Left hindlimb (tissue), 1 donor: ENCODE measurements at places on chromosomes 6 and 20.

DNA sequence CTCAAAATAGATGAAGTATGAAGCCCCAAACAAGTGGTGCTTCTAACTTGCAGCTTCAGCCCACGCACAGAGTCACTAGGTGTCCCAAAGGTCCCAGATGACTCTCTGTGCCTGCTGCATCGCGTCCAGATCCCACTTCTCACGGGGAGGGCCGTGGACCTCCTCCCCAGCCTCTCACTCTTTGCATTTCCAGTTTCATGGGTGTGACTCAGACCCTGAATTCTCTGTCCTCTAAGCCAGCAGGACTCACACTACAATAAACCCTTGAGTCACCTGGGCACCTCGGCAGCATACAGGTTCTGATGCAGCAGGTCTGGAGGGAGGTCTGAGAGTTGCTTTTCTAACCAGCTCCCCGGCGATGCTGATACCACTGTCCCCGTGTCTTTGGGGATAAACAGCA lies 114.0 kb upstream of the RIN2 start:
- DNase-seq, result no peak

GRCh38 chr20:3802524-3803239 lies 6.6 kb downstream of the CDC25B start:
- no peak for DNase-seq

- no peak for DNase-seq
These were observed 77.1 kb downstream of the CDYL start for GRCh38 chr6:4853349-4853748.

DNA sequence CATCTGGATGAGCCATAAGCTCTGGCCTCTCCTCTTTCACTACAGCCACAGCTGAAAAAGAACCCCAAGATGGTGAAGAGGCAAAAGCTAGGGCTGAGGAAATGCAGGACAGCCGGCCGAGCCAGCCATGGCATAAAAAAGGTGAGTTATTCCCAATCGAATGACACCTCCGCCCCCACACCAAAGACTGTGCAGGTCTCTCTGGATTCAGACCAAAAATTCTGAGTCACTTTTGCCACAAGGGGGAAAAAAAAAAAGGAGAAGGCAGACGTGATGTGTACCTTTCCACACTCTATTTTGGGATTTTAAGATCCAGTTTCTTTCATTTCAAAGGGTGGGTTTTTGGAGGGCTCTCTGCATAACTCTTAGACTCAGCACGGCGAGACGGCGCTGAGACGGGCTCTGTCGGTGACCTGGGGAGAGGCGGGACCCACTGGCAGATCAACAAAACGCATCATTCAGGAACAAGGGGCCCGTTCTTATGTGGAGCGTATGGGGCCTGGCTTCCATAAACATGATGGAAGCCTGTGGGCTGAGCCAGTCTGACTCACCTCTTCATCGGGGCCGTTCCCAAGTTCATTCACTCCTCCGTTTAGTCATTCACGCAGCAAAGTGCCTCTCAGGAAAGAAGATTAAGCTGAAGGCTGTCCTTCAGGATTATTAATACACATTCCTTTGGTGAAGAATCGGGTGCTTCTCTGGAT lies 54.8 kb downstream of the NFATC2 start:
- DNase-seq, result peak; percentile 77

GRCh38 chr6:152673236-152673635 lies 24.5 kb upstream of the MYCT1 start:
- DNase-seq, result no peak

- DNase-seq, result no peak
These were observed 112.3 kb downstream of the PFDN4 start for GRCh38 chr20:54320148-54320607.

DNA sequence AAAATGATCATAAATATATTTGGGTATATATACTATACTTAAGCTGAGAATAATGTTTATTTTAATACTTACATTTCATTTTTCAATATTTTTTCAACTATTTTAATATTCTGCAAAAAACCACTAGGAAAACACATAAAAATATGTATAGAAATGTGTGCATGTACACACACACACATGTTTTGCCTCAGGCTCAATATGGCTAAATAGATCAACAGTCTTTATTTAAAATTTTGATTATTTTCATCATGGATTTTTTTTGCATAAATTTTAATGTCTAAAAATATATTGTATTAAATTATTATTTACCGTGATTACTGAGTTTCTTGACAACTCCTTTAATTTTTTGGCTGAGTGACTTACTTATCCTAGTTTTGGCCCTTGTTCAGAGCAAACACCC lies 846.5 kb downstream of the DHX35 start:
- no peak for DNase-seq

DNA sequence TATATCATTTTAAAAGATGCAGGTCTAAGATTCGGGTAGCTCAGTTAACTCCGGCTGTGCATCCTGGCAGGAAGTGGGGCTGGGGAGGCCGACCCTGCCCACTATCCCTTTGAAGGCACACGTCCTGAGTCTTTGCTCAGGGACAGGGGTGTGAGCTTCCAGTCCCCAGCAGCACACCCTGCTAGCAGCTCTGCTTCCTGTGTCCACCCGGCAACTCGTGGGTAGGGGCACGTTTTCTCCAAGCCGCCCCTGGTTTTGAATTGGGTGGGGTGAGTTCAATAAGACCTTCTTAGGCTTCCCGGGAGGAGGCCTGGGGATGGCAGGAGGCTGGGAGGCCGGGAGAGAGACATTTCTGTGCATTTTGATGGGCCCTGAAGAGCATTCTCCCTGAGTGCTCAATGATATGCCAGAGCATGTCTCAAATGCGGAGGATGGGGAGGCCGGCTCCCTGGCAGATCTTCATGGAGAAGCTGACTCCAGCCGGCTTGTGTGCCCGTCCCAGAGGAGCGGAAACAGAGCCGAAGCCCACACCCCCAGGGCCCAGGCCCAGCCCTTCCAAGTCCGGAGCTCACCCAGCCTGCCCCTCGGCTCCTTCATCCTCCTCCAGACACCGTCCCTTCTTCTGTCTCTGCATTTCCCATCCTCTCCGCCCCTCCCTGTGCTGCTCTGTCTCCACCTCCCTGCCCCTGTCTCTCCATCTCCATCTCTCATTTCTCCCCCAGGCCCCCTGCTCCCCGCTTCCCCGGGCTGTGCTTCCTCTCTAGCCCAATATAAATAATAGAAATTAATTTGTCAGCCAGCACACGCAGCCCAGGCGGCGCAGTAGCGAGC lies 36.3 kb upstream of the ZFAND3 start:
- DNase-seq, result peak; percentile 64

DNA sequence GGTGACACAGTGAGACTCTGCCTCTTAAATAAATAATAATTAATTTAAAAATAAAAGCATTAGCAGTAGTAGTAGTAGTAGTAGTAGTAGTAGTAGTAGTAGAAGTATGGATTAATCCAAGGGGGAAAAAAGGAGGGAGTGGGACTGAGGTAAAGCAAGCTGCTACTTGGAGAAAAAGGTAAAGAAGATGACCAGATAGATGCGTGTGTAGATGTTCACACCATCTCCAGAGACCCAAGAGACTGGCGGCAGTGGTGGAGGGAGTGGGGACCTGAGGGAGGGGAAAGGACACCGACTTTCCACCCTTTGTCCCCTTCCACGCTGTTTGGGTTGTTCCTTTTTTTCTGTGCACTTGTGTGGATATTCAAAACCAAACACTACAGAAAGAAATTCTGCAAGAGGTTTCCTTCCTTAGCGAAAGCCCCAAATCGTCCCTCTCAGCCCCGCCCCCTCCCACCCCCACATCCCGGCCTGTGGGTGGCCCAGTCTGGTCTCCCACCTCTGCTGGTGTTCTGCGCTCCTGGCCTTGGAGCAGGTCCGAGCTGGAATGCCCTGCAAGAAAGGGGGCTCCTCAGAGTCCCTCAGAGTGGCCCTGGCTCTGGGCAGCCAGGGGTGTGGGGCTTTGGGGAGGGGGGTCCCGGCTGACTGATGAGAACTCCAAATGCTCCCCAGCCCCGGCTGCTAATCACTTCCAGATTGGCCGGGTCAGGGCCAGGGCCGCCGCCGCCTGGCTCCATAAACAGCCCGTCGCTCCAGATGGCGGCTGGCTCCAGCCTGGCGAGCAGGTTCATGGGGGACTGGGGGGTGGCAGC lies 60.2 kb downstream of the UBE2V1 start:
- peak; percentile 84 for DNase-seq
